Effector CD4-positive, alpha-beta T cell (primary cell): ENCODE measurements at places on chromosomes 2 and 18.

DNA sequence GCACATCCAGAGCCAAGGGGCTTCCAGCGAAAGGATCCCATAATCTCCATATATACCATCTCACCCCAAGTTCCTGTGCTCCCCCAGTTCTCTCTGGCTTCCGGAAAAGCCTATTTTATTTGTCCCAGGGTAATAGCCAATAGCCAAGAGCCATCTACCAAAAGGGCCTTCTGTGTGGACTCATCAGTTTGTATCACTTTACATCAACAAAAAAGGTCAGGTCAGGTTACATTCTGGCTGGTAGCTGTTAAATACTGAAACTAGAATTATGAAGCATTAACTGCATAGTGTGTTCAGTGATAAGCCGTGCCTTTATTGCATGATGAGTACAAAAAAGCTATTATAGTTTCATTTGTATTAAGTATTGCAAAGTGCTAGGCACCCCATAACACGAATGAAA lies 223.7 kb downstream of the IRS1 start:
- no peak for DNase-seq

DNA sequence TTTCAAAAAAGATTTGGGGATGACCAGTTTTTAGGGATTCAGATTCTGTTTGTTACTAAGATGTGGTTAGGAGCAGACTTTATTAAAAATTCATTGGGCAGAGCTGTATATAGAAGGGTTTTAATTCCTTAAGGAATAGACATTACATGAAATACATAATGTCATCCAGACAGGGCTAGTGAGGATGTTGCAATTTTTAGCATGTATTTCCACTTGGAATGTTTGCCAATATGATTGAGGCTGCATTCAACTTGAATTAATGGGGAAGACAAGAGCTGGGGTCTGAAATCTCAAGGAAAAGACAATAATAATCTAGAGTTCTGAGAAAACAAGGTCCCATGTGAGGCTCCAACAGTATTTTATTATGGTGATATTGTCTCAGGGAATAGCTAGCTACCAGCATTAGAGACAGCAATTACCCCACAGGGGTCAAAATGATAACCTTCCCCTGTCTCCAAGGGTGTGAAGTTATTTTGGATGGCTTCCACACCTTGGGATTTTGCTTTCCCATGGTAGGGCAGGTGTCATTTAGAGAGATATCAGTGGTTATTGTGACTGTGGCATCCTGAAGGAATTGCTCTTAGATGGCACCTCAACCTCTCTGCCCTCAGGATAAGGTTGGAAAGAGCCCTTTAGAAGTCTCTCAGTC lies 60.2 kb downstream of the VSNL1 start:
- DNase-seq = no peak

DNA sequence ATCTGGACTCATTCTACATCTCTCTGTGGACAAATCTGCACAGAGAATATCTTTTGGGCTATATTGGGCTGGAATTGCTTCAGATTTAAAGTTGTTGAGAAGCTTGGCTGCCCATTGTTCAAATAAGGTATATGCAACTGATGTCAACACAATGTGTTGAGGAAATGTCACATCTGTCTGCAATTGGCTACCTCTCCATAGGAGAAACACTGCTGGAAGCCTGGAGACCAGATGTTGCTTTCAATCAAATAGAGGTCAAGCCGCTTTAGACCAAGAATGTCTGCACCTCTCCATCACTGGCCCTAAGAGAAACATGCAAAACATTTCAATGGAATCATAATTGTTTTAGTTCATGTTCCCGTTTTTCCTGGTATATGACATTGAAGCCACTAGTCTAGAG lies 720.2 kb downstream of the SLC4A3 start:
- no peak for DNase-seq

- no peak for DNase-seq
Measured at GRCh38 chr18:62288665-62289008, 36.5 kb upstream of the TNFRSF11A start.

GRCh38 chr2:187057466-187057865 lies 208.5 kb upstream of the ZSWIM2 start:
- DNase-seq = no peak

- DNase-seq = no peak
Measured at GRCh38 chr2:145690183-145690778, 1170.4 kb upstream of the ZEB2 start.

DNA sequence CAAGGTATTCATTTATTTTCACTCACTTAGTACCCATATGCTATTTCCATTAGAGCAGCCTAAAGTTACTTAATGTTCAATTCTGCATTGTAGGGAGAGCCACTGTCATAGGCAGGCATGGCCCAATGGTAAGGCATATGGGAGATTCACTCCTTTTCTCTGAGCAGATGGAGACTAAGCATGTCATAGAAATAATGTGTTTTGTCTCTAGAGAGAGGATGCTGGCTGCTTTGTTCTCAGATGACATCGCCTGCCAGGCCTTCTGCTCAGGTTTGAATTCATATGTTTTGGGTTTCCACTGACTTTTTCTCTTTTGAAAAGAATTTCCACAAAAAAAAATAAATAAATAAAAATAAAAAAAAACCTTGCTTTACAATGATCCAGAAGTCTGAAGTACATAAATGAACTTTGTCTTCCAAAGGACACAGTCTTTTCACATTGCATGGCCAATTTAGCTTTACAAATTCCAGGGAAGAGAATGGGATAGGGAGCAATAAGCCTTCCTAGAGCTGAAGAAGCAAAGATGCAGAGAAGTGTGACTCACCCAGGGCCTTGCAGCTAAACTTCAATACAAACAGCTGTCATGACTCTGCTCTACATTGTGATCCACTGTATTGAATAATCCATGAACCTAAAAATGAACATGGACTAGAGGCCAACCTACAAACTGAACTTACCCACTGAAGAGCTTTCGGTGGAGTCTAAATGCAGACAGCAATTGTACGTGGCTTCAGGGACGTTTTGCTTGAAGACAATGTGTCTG lies 422.5 kb downstream of the CMPK2 start:
- DNase-seq = no peak

DNA sequence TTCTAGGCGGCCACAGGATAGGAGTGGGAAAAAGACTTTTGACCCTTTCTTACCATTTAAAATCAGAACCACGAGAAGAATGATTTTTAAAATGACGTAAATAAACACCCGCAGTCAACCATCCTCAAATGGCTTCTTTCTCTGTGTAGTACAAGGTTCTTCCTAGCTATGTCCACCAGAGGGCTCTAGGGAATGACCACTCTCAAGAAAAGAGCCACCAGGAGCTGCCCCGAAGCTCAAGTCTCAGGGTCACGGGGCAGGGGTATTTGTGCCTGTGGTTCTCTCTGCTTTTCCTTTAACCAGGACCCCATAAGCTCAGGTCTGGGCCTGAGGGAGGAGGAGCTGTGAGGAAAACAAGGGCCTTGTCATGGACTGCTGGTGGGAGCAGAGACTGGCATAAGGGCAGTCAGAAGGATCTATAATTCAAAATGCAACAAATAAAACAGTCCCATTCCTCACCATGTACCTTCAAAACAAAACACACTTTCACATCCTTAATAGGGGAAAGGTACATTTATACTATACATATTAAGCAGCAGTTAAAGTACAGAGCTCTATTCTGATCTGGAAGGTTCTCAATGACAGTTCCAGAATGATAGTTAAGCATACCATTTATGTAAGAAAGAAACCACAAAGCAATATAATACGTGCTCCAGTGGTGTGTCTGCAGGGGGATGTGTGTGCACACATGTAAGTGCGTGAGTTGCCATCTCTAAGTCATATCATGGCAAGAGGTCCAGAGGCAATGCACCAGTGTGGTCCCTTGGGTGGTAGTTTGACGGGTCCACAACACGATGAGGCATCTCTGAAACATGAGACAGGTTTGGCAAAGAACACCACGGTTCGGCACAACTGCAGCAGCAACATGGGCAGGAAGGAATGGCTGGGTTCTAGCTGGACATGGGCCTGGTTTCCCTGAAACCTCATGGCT lies 18.6 kb downstream of the LYPD1 start:
- no peak for DNase-seq

DNA sequence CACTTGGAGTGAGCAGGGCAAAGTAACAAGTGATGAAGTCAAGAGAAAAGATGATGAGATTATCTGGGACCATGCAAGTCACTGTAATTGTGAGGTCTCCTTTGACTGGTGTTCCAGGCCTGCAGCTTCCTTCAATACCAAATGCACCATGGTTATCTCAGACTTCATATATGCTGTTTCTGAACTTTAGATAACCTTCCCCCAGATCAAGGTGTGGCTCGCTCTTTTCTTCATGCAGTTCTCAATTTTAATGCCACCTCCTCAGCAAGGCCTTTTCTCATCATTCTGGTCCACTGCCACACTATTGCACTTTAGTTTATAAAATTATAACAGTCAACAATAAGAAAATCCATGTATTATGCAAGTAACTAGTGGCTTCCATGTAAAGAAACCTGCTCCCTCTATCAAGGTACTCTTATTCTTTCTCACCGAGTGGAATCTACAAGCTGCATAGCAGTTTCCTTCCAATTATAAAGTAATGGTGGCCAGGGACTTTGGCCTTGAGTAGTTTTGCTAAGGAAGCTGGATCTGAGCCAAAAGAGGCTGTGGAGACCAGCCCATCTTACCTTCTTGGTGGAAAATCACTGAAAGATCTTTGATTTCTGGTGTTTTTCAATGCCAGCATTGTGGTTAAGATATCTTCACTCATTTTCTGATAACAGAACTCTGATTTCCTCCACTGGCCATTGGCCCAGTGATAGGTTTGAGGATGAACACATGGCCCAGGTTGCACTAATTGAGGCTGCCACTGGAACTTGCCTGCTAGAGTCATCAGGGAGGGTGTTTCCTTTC lies 113.6 kb downstream of the KCNE4 start:
- no peak for DNase-seq

- no peak for DNase-seq
Measured at GRCh38 chr18:41617647-41618046, 337.4 kb upstream of the PIK3C3 start.

- DNase-seq = no peak
Measured at GRCh38 chr2:190551928-190552327, 17.4 kb upstream of the NEMP2 start.
